Gastroesophageal sphincter (tissue), 4 donors: ENCODE measurements at places on chromosomes 7 and 10. TPM values are rescaled to one million over a fixed set of nuclear protein-coding genes. Genes with fewer than 3 reads are reported as not detected.
A peak's percentile ranks its signal among the peaks of the same experiment; 100 is the strongest.

DNA sequence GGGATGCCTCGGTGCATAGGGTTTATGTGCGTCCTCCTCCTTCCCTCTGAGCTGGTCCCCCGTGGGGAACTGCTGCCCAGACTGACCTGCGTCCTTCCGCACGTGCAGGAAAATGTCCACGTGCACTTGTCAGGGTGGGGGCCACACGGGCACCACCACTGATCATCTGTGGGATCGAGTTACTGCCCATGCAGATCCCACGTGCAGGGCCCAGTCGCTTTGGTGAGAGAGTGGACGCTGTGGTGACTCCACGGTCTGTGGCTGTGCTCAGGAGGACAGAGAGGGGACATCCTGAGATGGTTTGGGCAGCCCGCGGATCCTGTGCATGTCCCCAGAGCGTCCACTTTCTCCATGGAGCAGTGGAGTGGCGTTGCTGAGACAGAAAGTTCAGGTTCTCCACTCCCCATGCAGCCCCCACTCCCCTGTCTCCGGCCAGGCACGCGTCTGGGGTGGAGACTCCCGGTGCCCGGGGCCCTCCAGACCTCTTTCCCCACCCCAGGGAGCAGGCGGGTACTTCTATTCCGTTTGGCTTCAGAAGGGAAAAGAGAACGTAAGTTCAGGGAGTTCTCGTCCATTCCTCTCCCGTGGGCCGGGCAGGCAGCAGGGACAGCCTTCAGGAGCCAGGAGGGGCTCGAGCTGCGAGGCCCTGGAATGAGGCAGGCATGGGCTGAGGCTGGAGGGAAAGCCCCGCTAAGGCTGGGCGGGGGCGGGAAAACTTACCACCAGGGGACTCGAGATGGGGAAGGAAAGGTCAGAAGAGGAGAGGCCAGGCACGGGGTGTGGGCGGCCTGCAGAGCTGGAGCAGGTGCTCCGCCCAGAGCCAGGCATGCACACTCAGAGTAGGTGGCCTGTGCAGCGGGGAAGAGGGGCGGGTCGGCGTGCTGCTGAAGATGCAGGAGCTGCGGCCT, 59.9 kb downstream of the EGFR start:
- ATAC-seq: peak; percentile 6

DNA sequence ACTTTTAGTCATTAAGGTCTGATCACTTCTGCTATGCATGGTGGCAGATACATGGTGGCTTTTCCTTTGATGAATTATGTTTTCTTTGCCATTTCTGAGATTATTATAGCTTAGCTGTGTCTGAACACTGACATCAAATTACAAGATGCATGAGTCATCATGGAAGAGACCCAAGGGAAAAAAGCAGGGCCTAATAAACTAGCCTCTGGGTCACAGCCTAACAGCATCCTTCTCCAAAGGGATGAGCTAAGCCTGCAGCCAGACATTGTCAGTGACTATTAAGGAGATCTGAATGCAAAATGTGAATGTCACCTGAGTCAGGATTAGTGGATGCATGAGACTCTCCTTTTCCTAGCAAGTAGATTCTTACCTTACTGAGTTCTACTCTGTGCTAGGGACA, 19.1 kb upstream of the OGDHL start:
- no peak for ATAC-seq

GRCh38 chr10:119031496-119032059, 2.1 kb downstream of the NANOS1 start:
- no peak for ATAC-seq

DNA sequence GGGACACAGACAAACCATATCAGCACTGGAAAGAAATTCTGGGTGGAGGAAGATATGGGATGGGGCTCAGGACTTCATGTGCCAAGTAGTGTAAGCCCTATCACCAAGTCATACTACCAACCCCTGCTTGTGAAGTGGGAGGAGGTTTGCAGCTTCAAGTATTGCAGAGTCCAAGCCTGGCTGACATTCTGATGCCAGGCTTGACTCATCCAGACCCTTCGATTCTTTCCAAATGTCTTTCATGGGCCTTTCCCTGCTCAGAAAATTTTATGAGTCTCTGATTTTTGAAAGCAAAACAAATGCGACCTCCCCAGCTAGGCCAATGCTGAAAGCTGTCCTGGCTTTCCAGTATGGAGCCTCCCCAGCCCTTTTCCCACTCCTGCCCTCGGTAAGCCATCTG, 45.1 kb upstream of the SMNDC1 start:
- ATAC-seq: no peak

DNA sequence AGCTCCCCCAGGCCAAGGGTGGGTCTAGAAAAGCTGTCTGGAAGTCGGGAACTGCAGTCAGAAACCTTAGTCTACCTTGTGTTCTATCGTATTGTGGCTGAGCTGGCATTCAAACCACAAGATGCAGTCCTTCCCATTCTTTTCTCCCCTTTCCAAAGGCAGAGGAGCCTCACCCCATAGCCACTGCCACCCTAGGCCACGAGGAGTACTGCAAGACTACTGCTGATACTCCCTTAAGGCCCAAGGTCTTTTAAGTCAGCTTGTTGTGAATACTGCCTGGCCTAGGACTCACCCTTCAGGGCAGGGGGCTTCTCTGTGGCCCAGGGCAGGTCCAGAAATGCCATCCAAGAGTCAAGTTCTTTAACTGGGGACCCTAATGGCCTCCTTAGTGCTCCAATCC, 214.5 kb upstream of the CNTNAP2 start:
- no peak for ATAC-seq

- ATAC-seq: no peak
Observed at GRCh38 chr7:55192723-55193122, 172.4 kb upstream of the LANCL2 start.

DNA sequence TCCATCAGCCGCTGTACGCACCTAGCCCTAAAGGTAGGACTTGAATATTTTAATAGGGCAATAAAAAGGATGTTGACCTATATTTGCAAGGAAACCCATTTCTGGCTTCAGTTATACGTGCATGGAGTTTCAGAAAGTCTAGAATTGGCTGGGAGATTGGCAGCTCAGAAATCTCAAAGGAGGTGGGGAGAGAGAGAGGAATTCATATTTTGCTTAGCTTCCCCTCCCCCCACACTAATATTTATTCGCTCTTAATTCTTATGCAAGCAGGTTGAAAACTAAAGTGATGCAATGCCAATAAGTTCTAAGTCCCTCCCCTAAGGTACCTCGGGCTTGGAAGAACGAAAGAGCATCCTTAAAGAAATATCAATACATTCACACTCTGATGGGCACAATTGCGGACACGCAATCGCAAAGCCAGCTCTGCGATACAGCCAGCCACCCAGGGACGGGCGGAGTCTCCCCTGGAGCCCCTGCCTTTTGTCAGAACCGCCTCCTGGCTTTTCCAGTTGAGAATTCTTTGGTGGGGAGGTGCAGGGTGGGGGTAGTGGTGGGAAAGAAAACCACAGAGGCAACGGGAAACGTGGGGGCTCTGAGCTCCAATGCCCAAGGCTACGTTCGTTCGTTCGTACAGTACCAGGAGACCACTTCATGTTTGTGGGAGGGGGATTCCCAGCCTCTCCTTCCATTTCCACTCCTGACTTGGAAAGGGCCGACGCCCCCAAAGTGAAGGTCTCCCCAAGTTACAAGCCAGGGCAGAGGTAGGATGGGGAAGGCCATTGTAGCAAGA, 1.3 kb downstream of the SHH start:
- ATAC-seq: no peak

- no peak for ATAC-seq
Observed at GRCh38 chr7:98755138-98755898, 114.5 kb downstream of the TMEM130 start.

DNA sequence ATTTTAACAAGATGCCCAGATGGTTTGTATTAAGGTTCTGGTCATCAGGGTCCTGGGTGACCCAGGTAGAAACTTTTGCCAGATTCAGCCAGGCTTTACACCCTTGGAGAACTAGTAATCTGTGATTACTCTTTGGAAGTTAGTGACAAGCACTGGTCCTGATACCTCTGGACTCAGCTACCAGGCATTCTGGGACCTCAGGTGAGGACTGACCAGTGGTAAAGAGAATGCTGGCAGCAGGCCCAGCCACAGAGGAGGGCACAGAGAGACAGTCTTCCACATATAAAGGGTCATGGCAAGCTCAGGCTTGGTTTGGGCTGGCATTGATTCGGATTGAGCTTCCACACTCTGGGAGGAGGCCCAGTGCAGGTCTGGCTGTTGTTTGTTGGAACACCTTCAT, 112.0 kb upstream of the CHST15 start:
- ATAC-seq: no peak

DNA sequence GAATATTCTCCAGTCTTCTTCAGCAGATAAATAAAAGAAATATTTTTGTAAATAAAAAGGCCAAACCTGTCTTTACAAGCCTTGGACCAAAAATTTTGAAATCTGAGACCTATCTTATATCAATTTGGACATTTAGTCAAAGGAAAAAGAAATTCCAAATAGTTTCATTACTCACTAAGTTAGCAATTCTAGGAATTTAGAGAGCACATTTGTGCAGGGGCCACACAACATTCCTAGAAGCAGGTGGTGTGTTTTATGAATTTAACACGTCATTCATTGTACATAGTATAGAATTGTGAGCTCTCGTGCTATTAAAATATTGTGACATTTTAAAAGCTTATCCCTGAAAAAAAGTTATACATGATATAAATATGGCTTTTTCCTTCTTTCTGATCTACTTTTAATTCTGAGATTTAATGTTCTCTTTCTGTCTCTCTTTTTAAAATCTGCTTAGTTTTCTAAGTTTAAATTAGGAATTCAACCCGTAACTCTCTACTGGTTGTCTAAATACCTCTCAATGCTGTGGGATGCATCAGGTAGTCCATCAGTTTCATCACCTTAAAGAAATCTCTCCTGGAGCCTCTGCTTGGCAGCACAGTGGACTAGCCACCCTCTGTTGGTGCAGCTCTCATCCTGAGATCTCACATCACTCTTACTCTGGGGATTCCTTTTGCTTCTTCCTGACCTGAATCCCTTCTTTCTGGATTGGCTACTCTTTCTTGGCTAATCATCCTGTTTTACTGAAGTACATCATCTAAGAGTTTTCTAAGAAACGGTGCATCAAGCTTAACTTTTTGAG, 124.5 kb downstream of the SEMA3E start:
- ATAC-seq: no peak

Gene OPN4
- total RNA-seq: not detected

Gene INTS1
- 34.3 TPM for total RNA-seq

Gene KCND2
- 0.67 TPM for total RNA-seq

Gene NACAD
- total RNA-seq: 7.0 TPM

Gene AKR1C8
- not detected for total RNA-seq

Gene SNCG
- 43.4 TPM for total RNA-seq

Gene TRIL
- total RNA-seq: 3.9 TPM
